ENCODE measurements at places on chromosomes 4 and X.
A peak's percentile ranks its signal among the peaks of the same experiment; 100 is the strongest.

DNA sequence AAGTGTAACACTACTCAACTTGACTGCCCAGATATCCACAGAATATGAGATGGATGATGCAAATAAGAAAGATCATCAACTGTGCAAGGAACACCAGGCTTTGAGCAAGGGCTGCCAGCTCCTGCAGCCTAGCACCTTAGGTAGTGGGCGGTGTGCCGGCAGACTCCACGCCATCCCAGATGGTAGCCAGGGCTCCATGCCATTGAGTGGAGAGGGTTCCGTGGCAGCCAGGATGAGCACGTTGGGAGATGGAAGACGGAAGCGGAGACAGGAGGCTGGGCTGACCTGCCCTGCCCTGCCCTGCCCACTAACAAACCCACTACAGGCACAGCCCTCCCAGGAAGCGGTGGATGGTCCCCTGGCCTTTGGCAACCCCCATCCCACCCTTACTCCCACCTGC lies 51.9 kb downstream of the TMPRSS11F start:
- DNase-seq, result no peak

- no peak for DNase-seq
Measured at GRCh38 chr4:16029886-16030285, 53.9 kb downstream of the PROM1 start.

GRCh38 chr4:93646233-93646930 lies 182.2 kb upstream of the ATOH1 start:
- no peak for DNase-seq

DNA sequence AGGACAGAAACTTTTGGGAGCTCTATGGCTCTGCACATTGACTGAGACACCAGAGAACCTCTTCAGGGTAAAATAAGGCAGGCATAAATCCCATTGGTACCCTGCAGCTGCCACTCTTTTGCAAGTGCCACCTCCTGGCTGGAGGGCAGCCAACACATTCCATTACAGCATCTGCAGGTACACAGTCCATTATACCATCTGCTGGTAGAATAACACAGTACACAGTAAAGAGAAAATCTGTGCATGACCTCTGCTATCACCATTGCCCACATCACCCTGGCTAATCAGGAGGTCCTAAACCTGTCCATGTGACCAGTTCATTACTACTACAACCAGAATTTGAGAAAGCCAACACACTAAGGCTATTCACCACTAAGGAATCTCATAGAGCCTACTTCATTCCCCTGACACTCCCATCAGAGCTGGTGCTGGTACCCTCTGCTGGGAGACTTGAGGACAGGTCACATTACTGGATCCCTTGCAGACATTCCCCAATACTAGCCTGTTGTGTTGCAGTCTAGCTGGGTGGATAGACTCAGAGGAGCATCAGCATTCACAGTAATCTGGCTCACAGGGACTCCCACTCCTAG lies 176.2 kb upstream of the TACR3 start:
- DNase-seq, result no peak

GRCh38 chrX:66110112-66110511 lies 53.9 kb upstream of the HEPH start:
- DNase-seq, result no peak

- no peak for DNase-seq
Measured at GRCh38 chrX:129719931-129720530, 18.7 kb upstream of the XPNPEP2 start.

DNA sequence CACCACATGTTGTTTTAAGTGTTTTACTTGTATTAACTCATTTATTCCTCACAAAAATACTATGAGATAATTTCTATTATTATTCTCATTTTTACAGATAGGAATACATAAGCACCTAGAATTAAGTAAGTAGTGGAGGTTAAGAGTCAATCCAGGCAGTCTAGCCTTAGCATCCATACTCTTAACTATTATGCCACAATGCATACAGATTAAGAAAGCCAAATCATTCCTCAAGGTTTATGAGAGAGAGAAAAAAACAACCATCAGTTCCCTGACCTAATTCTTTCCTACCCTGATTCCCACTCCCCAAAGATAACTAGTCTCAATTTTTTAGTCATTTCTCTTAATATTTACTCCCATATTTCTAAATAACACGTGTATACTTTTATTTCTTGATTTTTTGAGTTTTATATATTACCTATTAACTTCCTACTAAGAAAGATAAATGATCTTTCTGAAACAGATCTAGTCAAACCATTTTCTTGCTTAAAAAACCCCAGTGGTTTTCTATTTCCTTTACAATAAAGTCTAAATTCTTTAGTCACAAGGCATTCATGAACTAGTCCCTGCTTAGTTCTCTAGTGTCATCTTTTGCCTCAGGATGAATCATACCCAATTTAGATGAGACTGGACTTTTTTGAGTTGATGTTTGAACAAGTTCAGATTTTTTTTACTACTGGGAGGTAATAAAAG lies 16.0 kb downstream of the UBA6 start:
- DNase-seq, result no peak

- DNase-seq, result no peak
Measured at GRCh38 chrX:19599253-19599652, 83.9 kb upstream of the MAP3K15 start.

DNA sequence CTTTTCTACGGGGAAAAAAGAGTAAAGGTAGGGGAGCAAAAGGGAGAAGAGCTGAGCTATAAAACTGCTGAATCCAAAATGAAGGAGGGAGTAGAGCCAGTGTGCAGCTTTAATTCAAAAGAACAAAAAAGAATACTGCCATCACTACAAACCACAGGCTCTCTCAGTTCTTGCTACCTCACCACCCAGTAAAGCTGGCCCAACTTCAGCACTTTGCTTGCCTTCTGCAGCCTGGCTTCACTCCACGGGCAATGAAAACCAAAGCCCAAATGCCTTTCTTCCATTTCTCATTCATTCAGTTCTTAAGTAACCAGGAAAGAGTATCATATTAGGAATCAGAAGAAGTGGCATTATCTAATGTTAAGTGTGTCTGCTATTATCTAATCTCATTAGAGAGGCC lies 376.8 kb downstream of the BCOR start:
- DNase-seq, result no peak

DNA sequence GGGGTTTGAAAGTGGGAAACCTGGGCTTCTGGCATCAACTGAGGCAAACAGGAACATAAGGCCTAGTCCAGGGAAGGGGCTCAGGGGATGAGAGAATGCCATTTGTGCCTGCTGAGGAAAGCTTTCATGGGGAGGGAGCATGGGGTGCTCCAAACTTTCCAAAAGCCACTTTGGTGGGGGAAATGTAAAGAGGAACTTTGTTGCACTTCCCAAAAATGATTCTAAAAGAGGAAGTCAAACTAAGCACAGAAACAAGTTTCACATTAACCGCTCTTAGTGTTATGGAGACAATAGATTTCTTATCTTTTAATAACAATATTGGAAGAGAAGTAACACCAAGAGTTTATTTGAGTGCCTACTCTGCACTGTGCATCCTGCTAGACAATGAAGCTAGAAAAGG lies 32.3 kb downstream of the GAB3 start:
- DNase-seq, result no peak

DNA sequence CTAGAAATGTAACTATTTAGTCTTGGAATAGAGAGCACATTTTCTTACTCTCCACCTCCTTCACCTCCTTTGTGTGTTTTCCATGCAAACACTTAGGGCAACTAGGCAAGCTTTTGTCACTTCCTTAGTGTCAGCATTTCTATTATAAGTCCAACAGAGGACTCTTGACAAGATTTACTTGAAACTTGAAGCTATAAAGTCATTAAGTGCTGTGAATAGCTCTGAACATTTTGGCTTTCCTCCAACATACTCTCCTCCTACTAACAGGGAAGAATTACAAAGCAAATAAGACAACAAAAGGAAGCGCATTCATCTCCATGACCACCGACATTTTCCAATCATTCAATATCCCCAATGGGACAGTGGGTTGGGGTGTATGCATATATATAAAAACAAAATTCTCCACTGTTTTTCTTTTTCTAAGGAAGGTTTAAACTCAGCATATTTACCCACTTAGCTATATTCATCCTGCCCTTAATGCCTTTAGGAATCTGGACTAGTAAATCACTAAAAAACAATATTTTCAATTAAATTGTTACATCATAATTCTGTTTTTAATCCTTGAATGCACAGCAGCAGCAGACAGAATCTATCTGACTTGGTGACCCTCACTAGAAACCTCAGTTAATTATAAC lies 264.6 kb downstream of the SNCA start:
- no peak for DNase-seq

GRCh38 chr4:145276050-145276449 lies 95.7 kb upstream of the OTUD4 start:
- no peak for DNase-seq

- DNase-seq, result no peak
Measured at GRCh38 chrX:154804261-154804956, 876 bp downstream of the MPP1 start.

GRCh38 chr4:81623434-81623833 lies 151.7 kb upstream of the RASGEF1B start:
- no peak for DNase-seq

- no peak for DNase-seq
Measured at GRCh38 chr4:143782521-143782920, 82.0 kb upstream of the FREM3 start.

DNA sequence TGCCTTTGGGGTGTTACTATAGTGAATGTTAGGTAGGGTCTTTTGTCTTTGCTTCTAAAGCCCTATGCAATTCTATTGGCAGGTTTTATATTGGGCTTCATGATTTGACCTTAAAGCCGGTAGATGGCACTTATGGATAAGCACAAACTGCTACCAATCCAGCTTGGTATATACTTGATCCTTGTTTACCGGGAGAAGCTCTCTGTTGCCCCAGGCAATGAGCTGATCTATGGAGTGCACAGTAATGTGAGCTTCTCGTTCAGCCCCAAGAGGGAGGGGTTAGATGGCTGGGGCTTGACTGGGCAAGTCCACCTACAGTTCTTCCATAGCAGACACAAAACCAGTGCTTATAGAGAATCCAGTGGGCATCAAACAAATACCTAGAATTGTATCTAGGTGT lies 287.2 kb upstream of the CT83 start:
- no peak for DNase-seq

GRCh38 chrX:23919706-23920320 lies 12.0 kb downstream of the CXorf58 start:
- no peak for DNase-seq

- DNase-seq, result no peak
Measured at GRCh38 chr4:31538877-31539276, 818.7 kb downstream of the PCDH7 start.

DNA sequence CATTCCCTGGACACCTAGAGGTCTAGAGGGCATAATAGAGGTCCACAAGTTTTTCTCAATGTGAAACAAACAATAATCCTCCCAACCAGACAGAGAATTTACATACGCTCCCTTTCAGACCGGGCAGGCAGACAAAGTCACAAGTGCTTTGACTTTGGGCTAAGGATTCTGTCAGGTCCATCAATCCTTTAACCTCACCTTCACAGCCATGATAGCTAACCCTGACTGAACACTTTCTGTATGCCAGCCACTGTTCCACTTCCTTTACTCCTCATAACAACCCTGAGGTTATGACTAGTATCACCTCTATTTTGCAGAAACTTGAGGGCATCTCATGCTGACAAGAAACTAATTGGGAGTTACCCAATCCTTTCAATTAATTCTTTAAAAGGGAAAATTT lies 118.8 kb upstream of the AFF2 start:
- DNase-seq, result no peak

- no peak for DNase-seq
Measured at GRCh38 chr4:83686166-83686565, 150.3 kb downstream of the GPAT3 start.

GRCh38 chr4:39256436-39256835 lies 74.1 kb downstream of the WDR19 start:
- DNase-seq, result no peak

DNA sequence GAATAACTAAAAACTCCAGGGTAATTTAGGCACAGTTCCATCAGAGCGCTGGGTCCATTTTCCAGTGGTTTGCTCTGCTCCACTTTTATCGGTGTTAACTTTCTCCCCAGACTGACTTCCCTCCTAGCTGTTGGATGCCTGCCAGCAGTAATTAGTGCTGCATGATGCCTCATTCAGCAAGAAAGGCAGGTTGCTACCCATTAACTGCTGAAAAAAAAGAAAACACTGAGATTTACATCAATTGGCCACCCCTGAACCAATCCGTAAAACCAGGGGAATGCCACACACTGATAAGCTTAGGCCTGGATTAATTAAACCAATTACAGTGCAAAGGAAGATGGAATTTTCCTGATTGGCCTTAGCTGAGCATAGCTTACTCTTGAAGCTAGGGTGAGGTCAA lies 182.4 kb upstream of the CXXC4 start:
- no peak for DNase-seq

- DNase-seq, result no peak
Measured at GRCh38 chr4:4443821-4444220, 56.9 kb downstream of the NSG1 start.

DNA sequence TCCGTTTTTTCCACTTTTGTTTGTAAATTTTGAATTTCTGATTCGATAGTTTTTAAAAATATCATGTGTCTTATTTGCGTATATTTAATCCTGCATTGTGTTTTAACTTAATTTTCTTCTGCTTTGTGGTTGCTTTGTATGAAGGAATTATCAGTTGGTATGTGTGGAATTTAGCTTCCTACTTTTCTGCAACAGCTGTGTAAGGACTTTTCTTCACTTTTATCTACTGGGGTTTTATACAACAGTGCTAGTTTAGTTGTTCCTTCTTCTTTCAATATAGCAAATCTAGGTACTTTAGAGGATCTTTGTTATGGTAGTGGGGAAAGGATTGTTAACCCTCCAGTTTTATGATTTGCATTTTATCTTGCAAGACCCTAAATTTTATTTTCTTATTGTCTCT lies 410.3 kb downstream of the CCSER1 start:
- DNase-seq, result no peak

DNA sequence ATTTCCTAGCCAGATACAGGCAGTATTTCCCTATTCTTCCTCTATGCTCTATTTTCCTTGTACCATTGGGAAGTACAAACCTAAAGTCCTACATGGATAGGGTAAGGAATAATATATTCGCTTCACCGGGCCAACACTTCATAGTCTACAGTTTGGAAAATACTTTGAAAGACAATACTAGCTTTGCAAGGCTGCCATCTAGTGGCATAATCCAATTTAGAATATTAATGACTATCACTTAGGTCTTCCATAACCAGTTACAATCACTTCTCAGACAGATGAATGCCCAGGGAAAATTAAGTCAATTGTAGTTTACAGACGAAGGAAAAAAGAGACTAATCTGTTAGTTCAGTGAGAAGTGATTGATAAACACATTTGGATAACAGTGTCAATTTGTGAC lies 141.0 kb upstream of the FAM47C start:
- DNase-seq, result no peak

- DNase-seq, result peak; percentile 58
Measured at GRCh38 chrX:12950851-12951594, 23.9 kb upstream of the TMSB4X start.

- no peak for DNase-seq
Measured at GRCh38 chrX:9942086-9942485, 25.1 kb upstream of the CLDN34 start.

Data from T follicular helper cell (primary cell).